Suprapubic skin (tissue), 4 donors: ENCODE measurements at places on chromosomes 3 and 15. TPM values are rescaled to one million over a fixed set of nuclear protein-coding genes. Genes with fewer than 3 reads are reported as not detected.

- no peak for DNase-seq
Observed at GRCh38 chr3:71120012-71120411, 463.5 kb downstream of the FOXP1 start.

DNA sequence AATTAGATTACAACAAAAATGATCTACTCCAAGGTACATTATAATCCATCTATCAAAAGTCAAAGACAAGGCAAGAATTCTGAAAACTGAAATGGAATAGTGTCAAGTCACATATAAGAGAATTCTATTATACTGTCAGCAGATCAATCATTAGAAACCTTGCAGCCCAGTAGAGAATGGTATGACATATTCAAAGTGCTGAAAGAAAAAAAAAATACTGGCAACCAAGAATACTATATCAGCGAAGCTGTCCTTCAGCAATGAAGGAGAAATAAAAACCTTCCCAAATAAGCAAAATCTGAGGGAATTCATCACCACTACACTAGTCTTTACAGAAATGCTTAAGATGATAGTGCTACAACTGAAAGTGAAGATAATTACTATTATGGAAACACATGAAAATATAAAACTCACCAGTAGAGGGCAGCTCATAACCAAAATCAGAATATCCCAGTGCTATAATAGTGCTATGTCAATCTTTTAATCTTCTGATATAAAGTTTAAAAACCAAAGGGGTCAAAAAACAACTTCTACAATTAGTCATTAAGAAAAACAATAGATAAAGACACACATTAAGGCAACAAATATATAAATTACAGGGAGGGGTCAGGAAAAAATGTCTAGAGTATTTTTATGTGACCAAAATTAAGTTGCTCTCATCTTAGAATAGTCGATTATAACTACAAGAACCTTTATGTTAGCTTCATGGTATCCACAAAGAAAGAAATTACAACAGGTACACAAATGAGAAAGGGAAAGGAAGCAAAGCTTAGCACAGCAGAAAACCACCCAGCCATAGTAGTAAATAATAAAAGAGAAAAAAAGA, 190.7 kb upstream of the CNTN6 start:
- DNase-seq = no peak

DNA sequence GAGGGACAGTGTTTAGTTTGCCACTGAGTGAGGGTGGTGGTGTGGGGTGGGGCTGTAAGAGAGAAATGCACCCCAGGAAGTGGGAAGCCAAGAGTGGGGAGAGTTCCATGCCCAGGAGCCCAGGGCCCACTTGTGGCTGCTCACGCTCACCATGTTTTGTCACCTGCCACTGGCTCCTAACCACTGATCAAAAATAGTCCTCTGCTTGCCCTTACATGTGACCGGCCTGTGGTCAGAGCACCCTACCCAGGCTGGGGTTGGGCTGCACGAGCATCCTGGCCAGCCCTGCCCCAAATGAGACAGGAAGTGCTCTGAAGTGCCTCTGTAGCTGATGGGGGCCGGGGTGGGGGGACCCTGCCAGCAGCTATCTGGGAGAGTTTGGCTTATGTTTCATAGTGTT, 216.3 kb downstream of the RPLP1 start:
- no peak for DNase-seq

- no peak for DNase-seq
Observed at GRCh38 chr15:76258460-76258859, 52.8 kb downstream of the ETFA start.

- DNase-seq = no peak
Observed at GRCh38 chr15:29687939-29688505, 134.2 kb downstream of the TJP1 start.

DNA sequence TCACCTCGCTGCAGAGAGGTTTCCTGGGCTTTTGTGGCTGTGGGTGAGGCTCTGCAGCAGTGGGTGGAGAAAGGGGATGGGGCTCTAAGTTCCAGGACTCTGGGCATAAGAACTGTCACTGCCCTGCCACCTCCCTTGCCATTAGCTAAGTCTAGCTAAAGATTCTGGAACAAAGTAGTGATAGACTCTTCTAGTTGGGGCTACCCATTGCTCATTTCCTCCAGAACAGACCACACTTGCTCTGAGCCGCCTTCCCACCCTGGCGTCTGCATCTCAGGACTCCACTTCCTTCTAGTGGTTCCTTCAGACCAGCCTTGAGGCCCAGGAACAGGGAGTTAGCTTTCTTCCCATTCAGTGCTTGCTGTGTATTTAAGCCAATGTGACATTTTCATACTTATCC, 7.5 kb downstream of the ARHGAP31 start:
- DNase-seq = no peak

DNA sequence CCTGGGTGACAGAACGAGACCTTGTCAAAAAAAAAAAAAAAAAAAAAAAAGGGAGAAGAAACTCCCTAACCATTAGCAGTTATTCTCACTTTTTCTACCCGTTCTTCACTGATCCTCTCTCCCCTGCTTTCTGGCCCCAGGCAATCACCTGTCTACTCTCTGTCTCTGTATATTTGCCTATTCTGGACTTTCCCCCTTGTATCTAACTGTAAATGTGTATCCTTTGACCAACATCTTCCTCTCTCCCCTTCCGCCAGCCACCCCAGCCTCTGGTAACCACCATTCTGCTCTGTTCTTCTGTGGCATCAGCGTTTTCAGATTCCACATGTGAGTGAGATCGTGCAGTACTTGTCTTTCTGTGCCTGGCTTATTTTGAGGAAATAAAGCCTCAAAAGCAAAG, 6.9 kb downstream of the CYFIP1 start:
- DNase-seq = peak; percentile 19

DNA sequence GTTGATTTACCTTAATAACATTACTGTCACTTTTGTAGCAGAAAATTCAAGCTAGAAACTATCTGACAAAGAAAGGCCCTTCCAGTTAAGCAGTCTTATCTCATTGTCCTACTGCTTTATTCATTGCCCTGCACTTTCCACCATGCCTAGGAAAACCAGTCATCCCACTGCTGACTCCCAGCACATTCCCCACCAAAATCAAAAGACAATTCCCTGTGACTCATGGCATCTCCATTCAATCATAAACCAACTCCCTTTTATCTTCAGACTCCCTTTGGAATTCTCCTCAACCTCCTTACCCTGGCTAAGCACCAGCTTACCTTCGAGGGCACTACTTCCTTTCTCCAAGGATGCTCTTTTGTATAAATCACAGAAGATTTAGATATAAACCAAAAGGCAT, 184.3 kb downstream of the PLCH1 start:
- no peak for DNase-seq

DNA sequence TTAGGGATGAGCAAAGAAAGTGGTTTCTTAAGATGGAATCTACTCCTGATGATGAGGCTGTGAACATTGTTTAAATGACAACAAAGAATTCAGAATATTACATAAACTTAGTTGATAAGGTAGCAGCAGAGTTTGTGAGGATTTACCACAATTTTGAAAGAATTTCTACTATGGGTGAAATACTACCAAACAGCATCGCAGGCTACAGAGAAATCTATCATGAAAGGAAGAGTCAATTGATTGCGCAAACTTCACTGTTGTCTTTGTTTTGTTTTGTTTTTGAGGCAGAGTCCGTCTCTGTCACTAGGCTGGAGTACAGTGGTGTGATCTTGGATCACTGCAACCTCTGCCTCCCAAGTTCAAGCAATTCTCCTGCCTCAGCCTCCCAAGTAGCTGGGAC, 107.4 kb upstream of the SLC6A6 start:
- no peak for DNase-seq

- no peak for DNase-seq
Observed at GRCh38 chr3:106249159-106249558, 380.3 kb upstream of the CBLB start.

DNA sequence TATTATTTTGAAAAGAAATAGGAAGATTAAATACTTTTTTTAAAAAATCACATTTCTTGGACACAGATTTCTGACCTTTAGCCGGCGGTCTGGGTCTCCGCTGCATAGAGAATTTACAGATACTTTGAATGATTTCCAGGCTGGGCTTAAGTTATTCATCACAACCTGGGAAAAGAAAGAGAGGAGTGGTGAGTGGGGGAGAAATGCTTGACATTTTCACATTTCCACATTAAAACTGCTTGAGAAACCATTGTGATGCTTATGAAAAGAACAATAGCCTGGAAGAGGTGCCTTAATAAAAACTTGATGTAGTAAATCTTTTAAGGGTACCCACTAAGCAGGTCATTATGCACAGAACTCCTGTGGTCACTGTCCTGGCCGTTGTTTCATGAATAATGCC, 166.8 kb upstream of the MRPL3 start:
- DNase-seq = no peak

DNA sequence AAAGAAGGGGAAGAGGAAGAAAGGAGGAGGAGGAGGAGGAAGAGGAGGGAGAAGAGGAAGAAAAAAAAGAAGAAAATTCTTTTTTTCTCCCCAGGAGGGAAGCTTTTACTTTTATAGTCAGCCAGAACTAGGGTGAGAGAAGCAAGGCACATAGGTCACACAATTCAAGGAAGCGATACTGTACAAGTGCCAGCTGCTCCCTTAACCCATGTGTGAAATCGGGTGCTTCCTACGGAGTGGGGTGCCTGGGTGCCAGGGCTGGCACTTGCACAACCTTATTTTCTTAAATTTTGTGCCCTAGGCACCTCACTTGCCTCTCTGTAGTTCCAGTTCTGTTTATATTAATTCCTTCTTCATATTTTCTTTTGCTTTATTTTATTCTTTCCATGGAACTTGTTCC, 150.4 kb downstream of the LIPC start:
- DNase-seq = no peak

DNA sequence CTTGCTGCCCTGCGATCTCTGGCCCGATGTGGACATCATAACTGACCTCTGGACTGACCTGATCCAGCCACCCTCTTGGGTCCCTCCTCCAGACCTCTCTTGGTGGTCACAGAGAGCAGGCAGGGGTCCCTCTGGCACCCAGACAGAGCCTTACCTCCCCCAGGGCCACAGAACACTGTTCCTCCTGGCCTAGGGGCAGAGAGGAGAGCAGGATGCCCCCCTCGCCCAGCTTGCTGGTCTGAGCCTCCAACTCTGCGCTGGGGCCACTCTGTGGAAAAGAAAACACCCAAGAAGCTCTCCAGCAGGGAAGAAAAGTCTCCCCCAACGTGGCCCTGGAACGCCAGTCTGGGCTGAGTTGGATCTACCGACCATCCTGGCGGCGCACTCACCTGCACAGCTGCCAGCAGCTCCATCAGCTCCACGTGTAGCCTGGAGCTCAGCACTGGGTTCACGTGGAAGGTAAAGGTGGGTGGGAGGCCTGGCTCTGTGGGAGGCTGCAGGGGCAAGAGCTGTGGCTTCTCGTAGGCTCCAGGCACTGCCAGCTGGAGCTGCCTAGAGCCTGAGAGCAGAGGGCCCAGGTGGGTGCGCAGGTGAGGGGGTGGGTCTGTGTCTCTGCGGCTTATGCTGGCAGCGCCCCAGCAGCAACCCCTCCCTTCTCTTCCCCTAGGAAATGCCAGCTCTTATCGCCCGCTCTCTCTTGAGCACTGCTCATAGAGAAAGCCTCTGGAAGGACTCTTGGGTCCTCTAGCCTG, 6.0 kb downstream of the PLA2G4F start:
- peak; percentile 66 for DNase-seq

GRCh38 chr15:33357845-33358244, 47.1 kb downstream of the RYR3 start:
- DNase-seq = no peak

GRCh38 chr3:171156401-171157010, 130.0 kb upstream of the SLC2A2 start:
- DNase-seq = no peak

- no peak for DNase-seq
Observed at GRCh38 chr15:53378096-53378800, 381.2 kb downstream of the WDR72 start.

- DNase-seq = peak; percentile 87
Observed at GRCh38 chr3:44712455-44713075, at the start of gene ZNF502. Gene ZNF502, plus strand, starts transcription at chr3:44712660. Its CDS starts 7,602 bp downstream, at chr3:44720262.

GRCh38 chr3:73143821-73144237, 82.4 kb downstream of the EBLN2 start:
- no peak for DNase-seq

Gene MAP6D1
- total RNA-seq = 4.9 TPM

Gene GABRR3
- not detected for total RNA-seq

Gene CFAP100
- total RNA-seq = not detected

Gene CTXN2
- total RNA-seq = not detected

Gene CDCP1
- total RNA-seq = 78.3 TPM

Gene ROPN1
- 1.4 TPM for total RNA-seq
